Articular chondrocyte of knee joint (primary cell): ENCODE measurements at places on chromosomes 7 and 10. TPM values are rescaled to one million over a fixed set of nuclear protein-coding genes. Genes with fewer than 3 reads are reported as not detected.

NKX2-3 gene
- total RNA-seq: not detected in 2 replicates

PLXNA4 gene
- 14.5 and 21.7 TPM in 2 replicates for total RNA-seq

FAM25A gene
- not detected in 2 replicates for total RNA-seq

POU6F2 gene
- 0.11 TPM in 1 of 2 replicates, not detected in the other for total RNA-seq

NPY4R2 gene
- total RNA-seq: not detected in 2 replicates
